Activated CD8-positive, alpha-beta memory T cell treated with anti-CD3 and anti-CD28 coated beads, Interleukin-2, amount 50 U/mL, for 4 hours (primary cell): ENCODE measurements at places on chromosomes 4 and X.

DNA sequence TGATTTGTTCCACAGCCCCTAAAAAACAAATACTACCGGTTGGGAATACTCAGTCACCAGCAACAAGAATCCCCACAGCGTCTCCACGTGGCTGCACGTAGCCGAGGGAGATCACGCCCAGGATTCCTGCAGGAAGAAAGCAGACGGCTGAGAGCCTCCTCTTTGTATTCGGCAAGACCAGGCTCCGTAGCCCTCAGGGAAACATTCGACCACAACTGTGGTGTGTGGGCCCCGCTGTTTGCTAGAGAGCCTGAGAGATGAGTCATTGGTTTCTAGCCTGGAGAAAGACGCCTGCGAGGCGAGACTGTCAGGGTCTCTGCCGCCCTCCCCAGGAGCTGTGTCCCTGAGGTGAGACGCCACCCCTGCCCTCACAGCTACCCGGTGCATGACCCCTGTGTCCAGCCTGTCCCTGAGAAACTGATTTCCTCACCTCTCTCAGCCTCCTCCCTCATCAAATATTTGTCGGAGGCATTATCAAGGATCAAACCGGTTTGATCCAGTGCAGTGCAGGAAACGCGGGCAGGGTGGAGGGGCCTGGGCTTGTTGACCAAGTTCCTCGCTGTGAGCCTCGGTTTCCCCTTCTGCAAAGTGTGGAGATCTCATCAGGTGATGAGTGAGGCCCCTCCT lies 4.7 kb upstream of the S100P start:
- peak; percentile 74 for DNase-seq

DNA sequence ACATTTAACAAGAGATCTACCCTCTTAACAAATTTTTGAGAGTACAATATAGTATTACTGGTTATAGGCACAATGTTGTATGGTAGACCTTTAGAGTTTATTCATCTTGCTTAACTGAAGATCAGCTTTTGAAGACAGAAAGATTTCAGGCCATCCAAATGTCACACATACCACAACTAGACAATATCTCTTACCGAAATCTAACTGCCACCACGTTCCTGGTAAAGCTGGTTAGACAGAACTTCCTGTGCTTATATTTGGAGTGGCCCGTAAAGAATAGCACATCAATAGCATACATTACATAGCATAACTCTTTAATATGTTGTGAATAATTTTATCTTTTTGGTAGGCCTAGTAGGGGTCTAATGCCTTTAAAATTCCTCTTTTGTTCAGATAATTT lies 29.8 kb upstream of the ARHGEF6 start:
- DNase-seq: no peak

DNA sequence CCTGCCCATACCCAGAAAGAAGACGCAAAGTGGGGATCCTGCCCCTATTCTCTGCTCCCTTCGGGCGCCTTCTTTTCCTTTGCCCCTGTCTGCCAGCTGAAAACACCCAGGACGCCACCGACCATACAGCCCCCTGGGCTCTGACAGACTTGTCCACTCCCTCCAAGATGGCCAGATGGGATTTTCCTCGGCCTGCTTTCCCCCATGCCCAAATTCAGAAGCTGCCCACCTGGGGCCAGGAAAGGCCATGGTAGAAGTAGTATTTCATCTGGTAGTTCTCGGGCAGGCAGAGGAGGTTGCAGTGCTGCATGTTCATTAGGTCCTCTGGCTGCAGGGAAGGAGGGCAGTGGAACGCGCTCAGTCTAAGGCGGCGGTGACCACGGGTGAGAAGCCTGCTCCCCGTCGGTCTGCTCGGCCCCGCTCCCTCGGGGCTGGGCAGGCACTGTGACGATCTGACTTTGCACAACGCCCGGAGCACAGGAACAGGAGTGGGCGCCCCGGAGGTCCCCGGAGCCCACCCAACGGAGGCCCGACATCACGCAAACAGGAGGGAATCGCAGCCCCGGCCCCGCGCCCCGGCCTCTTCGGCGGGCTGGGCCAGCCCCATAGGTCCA lies 582 bp downstream of the NAA10 start:
- DNase-seq: no peak

- DNase-seq: no peak
Observed at GRCh38 chr4:95193391-95194224, 355.2 kb downstream of the UNC5C start.

GRCh38 chr4:54879576-54879975 lies 221.8 kb downstream of the KIT start:
- DNase-seq: no peak

DNA sequence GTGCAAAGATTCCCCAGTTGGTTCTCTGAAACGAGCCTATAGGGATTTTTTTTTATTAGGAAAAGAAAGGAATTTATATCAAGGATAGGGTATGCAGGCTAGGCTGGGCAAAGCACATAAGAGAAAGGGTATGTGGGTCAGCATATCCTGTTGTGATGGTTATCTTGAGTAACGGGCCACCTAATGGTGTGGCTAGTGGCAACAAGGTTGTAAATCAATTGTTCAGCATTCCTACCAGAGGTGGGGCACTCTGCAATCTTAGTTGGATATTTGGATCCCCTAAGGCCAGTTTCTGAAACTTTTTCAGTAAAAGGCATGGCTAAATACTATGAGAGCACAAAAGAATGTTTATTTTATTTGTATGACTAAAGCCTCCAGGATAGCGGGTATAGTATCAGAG lies 42.7 kb downstream of the DCAF12L1 start:
- DNase-seq: no peak

GRCh38 chrX:45622538-45622937 lies 421.9 kb upstream of the DIPK2B start:
- no peak for DNase-seq

DNA sequence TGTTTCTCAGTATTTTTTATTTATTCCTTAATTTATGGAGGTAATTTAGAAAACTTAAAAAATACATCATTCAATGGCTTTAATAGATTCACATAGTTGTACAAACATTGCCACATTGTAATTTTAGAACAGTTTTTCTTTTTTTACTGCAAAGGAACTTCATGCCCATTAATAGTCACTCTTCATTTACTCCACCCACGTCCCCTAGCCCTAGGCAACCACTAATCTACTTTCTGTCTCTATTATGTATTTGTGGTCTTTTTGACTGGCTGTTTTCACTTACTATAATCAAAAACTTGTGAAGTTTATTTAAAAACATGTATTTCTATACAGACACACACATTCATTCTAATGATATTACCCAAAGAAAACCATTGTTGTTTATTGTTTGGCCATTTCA lies 664.8 kb downstream of the GRID2 start:
- no peak for DNase-seq

GRCh38 chr4:117691572-117692351 lies 342.5 kb upstream of the NDST3 start:
- DNase-seq: no peak

DNA sequence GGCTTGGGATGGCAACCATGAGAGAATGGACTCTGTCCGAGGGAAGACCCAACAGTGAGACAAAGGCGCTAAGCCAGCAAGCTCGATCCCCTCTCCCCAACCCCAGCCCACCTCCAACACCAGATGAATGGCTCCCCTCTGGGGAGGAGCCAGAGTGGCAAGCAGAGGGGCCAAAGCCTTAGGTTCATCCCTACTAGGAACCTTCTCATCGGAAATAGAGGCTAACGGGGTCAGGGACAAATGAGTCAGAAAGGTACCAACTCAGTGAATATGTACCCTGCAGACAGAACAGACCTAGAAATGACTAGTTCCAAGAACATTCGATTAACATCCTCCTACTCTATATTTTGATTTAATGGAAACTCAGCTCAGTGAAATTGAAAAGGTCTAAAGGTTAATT lies 73.9 kb downstream of the NSG1 start:
- DNase-seq: no peak

- no peak for DNase-seq
Observed at GRCh38 chr4:119735165-119735651, 106.6 kb upstream of the PDE5A start.

DNA sequence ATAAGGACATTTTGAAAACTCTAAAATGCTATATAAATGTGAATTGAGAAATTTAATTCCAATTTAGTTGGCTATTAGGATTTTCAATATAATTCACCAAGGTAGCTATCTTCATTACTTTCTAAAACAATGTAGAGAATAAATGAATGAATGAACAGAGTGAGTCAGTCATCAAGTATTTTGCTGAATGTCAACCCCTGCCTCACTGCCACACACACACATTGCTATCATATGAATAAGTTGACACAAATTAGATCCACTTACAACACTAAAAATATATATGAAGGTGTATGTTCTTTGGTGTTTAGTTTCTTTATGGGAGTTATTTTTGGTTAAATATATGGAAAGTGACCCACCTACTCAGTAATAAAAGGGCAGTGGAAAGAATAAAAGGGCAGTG lies 141.4 kb upstream of the SMIM10 start:
- DNase-seq: no peak

DNA sequence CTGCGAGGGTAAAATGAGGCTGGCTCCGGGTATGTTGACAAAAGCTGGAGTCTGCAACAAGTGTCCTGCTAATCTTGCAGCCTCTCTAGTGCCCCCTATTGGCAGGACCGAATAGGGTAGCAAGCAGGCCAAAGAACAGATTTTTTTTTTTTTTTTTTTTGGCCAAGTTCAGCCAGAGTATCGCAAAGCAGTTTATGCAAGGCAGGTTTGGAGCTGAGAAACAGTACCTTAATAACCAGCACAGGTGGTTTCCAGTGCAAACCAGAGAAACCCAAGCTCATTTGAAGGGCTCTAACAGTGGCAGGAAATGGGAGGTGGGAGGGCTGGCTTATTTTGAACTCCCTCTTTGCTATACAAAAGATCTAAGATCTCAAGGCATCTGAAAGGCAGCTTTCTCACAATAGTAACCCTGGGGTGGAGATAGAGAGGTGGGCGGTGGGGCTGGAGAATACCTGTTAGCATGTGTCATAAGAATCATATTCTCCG lies 38.2 kb upstream of the OCIAD2 start:
- peak; percentile 40 for DNase-seq

DNA sequence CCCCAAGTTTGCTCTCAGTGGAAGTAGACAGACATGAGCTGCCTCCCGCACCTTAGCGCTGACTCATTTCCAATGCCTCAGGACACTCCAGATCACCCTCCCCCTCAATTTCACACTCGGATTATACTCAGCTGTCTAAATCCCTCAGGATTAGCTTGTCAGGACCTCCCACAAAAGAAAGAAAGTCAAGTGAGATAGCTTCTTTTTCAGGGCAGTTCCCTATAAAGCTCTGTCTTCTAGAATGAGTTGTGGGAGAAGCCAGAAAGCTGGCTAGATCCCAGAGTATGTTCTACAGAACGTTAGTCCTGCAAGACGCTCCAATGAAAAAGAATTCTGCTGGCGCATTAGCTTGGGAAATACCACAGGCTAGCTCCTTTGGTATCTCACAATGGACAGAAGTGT lies 51.2 kb upstream of the MTNR1A start:
- no peak for DNase-seq

- no peak for DNase-seq
Observed at GRCh38 chr4:5039800-5040199, 11.5 kb upstream of the STK32B start.
